ENCODE measurements at places on chromosomes 12 and 14. TPM values are rescaled to one million over a fixed set of nuclear protein-coding genes. Genes with fewer than 3 reads are reported as not detected.

DNA sequence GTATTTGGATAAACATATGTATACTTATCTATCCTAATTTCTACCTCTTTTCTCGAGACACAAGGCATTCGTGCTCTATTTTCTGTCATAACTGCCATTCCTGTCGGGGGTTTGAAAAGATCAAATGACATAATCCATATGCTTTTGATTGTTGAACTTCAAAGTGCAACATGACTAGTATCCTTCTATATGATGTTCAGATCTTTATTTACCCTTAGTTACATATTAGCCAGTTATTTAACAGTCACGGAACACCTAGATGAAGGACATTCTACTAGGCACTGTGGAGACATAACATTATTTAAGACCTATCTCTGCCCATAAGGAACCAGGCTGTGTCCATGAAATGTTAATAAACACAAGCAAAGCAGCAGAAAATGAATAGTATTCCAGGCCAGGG, 11.2 kb upstream of the GRIN2B start:
- no peak for DNase-seq

DNA sequence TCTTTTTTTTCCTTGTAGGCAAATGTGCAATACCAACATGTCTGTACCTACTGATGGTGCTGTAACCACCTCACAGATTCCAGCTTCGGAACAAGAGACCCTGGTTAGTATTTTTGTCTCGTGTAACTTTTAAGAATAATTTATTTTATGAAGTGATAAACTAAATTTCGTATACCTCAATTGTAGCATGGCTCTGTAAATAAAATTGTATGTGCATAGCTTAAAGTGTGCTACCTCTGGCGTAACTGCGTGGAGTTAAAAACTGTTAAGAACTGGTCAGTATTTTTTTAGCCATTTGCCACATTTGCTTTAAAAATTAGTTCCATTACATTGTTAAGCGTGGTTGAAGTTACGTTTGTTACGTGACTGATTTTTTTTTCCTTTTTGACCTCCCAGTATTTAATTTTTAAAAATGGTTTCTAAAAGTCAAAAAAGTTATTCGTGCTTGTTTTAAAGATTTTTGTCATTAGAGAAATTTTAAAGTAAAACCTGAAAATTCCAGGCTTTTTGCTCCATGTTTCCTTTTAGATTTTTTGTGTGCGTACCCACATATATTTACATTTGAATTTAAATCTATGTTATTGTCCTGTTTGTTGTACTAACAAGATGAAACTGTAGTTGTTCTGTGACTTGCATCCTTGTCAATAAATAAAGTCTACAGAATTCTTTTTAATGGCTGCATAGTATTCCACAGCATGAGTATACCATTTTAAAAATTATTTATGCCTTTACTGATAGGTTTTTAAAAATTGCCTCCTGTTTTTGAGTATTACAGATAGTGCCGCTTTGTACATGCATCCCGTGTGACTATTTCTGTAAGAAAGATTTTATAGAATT, 1.4 kb downstream of the MDM2 start:
- no peak for DNase-seq

DNA sequence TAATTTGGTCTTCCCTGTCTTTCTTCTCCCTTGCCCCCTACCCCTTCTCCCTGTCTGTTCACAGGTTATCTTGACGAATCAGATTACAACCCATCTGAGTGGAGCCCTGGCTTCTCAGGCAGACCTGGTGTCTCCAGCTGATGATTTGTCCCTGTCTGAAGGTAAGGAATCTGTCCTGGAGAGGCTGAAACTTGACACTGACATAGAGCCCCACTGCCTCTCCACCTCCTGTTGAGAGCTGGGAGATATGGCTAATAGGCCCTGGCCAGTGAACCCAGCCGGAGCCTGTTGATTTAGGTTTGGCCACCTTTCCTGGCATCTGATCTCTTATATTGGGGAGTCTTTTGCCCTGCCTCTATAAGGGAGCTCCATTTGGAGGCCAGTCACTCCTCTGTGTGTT, 472.2 kb downstream of the RAD51B start:
- DNase-seq = no peak

MMP19 gene
- total RNA-seq = 4.2 TPM

- no peak for DNase-seq
Observed at GRCh38 chr14:91371011-91371989, 46.3 kb downstream of the CCDC88C start.

- no peak for DNase-seq
Observed at GRCh38 chr12:66829660-66830325, 150.9 kb upstream of the GRIP1 start.

GRCh38 chr14:35416108-35416750, 11.7 kb upstream of the NFKBIA start:
- no peak for DNase-seq

HHIPL1 gene
- total RNA-seq = 0.24 TPM

Measured in RPMI7951 (cell line).